ENCODE measurements at places on chromosomes 6 and 20. TPM values are rescaled to one million over a fixed set of nuclear protein-coding genes. Genes with fewer than 3 reads are reported as not detected.
A peak's percentile ranks its signal among the peaks of the same experiment; 100 is the strongest.

Gene PNPLA1
- total RNA-seq, result not detected

Gene NNAT
- total RNA-seq, result not detected

- DNase-seq, result peak; percentile 34
These were observed 740 bp downstream of the NELFCD start for GRCh38 chr20:58981628-58982364.

- DNase-seq, result no peak
These were observed 51.1 kb downstream of the FGD2 start for GRCh38 chr6:37056439-37057127.

DNA sequence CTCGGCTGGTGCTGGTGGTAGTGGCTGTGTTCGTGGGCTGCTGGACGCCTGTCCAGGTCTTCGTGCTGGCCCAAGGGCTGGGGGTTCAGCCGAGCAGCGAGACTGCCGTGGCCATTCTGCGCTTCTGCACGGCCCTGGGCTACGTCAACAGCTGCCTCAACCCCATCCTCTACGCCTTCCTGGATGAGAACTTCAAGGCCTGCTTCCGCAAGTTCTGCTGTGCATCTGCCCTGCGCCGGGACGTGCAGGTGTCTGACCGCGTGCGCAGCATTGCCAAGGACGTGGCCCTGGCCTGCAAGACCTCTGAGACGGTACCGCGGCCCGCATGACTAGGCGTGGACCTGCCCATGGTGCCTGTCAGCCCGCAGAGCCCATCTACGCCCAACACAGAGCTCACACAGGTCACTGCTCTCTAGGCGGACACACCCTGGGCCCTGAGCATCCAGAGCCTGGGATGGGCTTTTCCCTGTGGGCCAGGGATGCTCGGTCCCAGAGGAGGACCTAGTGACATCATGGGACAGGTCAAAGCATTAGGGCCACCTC is 8.8 kb downstream of the NPBWR2 start:
- no peak for DNase-seq

All from SK-MEL-5 (cell line).